T follicular helper cell (primary cell): ENCODE measurements at places on chromosomes 5 and 9.

DNA sequence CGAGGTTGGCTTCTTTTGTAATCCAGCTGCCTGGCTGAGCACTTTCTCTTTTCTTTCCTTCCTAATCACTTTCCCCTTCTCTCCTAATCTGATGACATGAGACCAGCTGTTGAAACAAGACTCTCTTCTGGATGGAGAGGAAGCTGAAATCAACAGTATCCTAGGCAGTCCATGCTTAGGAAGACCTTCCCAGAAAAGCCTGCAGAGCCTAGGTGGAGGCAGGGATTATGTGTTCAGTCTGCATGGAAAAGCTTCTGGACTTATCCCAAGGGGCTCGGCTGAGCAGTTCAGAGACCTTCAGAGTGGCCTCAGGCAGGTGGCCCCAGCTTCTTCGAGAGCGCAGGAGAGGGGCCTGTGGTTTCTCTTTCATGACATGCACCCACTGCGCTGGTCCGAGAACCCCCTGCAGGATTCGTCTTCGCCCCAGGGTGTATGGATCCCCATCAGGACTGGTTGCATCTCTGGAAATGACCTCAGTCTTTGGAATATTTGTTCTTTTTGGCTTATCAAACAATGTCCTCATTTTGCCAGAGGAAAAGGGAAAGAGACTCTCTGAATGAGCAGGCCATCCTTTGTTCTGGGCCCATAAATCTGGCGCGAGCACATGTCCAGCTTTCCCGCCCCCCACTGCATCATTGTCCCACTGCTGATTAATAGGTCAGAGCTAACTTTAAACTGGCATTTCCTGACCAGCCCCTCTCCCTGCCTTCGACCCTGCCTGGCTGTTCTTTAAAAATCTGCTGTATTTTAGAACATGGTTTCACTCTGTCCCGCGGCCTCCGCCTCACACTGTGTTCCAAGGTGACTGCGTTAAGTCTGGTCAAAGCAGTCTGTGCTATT lies 177.9 kb upstream of the KLF4 start:
- DNase-seq, result no peak

- DNase-seq, result no peak
These were observed 15.9 kb downstream of the TAL2 start for GRCh38 chr9:105678163-105678562.

DNA sequence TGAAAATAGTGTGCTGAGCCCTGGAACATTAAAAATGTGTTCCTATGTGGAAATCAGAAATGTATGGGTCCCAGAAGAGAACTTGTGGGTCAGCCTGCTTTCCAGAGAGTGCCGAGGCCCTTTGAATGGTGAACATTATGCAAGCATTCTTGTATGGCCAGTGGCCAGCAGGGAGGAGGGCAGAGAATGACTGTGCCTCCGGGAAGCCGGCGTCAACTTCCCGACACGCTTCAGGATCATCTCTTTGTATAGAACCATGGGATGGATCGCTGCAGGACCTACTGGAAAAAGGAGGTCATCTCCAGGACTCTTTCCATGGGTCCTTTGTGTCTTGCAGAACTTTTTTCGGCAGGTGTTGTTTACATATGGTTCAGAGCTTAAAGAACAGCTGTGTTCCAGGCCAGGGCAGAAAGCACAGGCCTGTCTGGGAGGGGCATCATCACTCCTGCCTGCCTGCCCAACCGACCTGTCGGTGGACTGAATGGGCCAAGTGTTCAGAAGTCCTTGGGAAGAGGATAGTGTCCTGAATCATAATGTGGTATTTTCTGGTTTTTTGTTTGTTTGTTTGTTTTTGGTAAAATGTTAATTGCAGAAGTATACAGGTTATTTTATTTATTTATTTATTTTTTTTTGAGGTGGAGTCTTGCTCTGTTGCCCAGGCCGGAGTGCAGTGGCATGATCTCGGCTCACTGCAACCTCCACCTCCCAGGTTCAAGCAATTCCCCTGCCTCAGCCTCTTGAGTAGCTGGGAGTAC lies 9.0 kb downstream of the PRRC2B start:
- no peak for DNase-seq

DNA sequence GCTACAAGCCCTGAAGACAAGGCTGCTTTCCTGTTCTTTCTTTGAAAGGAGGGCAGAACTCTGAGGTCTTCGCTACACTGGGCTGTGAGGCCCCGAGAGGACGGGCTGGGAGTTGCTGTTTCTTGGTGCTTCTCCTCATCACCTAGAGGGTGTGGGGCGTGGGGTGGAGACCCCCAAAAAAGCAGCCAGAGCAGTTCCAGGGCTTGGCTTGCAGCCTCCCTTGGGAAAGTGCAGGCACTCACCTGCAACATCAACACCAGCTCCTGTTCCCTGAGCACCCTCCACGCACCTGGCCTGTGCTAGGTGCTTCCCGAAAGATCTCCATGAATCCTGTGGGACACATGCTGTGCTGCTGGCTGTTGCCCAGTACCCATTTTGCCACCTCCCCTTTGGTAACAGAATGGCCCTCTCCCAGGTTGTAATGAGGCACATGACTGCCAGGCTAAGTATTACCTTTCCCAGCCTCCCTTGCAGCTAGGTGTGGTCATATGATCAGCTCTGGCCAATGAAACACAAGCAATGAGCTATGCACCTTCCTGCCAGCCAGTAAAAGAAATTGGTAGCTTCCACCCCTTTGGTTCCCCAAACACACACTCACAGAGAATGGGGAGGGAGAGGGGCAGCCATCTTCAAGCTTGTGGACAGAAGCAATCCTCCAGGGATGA lies 146.0 kb downstream of the C9orf50 start:
- DNase-seq, result no peak

DNA sequence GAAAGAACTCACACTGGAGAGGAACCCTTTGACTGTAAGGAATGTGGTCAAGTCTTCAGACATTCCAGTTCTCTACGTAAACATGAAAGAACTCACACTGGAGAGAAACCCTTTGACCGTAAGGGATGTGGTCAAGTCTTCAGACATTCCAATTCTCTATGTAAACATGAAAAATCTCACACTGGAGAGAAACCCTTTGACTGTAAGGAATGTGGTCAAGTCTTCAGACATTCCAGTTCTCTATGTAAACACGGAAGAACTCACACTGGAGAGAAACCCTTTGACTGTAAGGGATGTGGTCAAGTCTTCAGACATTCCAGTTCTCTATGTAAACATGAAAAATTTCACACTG lies 32.6 kb downstream of the MAPK9 start:
- no peak for DNase-seq

DNA sequence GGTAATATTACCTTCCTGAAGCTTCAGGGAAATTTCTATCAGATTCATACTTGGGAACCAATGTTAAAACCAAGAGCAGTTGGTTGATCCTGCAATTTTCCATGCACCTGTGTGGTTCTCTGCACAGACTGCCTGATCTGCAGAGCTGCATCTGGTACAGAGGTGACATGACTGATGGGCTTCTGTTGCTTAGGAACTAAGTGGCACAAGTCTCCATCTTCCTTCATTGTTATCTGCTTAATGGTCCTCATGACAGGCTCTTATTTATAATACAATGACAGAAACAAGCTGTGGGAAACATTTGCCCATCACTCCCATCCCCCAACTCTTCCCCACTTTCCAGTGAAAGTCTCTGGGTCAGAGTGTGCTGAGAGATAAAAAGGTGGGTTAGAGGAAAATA lies 799.1 kb downstream of the TAF11L14 start:
- no peak for DNase-seq

DNA sequence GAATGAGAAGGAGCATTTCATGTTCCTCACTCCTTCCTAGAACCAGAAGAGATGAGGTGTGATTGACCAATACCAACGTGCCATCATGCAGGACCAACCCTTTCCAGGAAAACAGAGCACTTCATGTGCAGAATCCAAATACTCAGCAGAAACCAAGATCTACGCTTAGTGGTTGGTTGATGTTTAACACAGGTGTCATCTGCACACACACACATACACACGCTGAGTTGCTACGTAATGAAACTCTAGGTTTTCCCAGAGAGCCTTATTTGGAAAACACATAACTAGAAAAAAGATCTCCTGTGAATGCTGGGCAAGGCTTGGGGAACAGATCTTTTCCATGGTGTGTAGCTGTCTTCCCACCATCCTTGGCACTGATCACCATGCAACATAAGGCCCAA lies 21.1 kb upstream of the ZNF622 start:
- DNase-seq, result no peak

GRCh38 chr5:67305401-67305800 lies 108.8 kb upstream of the CD180 start:
- no peak for DNase-seq

GRCh38 chr9:122091682-122092592 lies 1.2 kb downstream of the TTLL11 start:
- DNase-seq, result no peak

- no peak for DNase-seq
These were observed 86.0 kb downstream of the TARS1 start for GRCh38 chr5:33526755-33527154.

GRCh38 chr5:93336330-93337110 lies 244.5 kb downstream of the NR2F1-AS1 start:
- no peak for DNase-seq

GRCh38 chr9:97740848-97741821 lies 44.0 kb upstream of the XPA start:
- DNase-seq, result no peak

DNA sequence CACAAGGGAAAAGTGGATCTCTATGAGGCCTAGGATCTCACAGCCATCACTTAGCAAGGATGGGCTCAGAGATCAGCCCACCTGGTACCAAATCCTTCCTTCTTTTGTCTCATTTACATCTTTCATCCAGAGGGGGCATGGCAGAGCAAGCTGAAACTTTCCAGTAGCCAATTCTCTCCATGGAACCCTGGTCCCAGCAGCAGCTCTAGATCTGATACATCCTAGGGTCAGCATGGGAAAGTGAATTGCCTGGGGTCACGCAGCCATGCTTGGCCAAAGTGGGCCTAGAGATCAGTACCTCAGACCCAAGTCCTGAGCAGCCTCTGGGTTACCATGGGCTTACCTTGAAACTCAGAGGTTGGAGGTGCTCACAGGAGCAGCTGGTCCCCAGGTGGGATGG lies 170.5 kb downstream of the GABBR2 start:
- no peak for DNase-seq

- no peak for DNase-seq
These were observed 68.8 kb upstream of the PPP2R2B start for GRCh38 chr5:146947181-146947941.

- no peak for DNase-seq
These were observed 161.2 kb downstream of the FGF18 start for GRCh38 chr5:171580502-171581265.

DNA sequence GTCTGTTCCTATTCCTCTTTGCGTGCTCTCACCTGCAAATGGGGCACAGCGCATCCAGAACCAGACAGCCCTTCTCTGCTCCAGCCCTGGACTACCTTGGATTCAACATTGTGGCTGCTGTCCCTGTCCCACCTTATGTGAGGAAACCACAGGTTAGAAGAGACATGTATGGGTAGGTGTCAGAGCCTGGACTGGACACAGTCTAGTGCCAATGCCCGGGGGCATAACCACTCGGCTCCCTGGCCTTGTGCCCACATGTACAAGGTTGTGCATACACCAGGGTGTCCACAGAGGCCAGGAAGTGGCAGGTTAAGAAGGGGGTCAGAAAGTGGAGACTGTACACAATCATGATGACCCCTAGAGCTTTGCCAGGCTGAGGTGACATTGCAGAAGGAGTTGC lies 22.1 kb upstream of the BRD3 start:
- DNase-seq, result no peak

- DNase-seq, result no peak
These were observed 49.4 kb upstream of the DNAH5 start for GRCh38 chr5:13993926-13994325.

- DNase-seq, result no peak
These were observed 456.2 kb downstream of the RASEF start for GRCh38 chr9:82606492-82607382.

- no peak for DNase-seq
These were observed 12.3 kb downstream of the MARCHF6 start for GRCh38 chr5:10365782-10366181.

GRCh38 chr5:140973550-140973949 lies 7.3 kb downstream of the PCDHAC2 start:
- DNase-seq, result no peak

- no peak for DNase-seq
These were observed 542.1 kb downstream of the IRX1 start for GRCh38 chr5:4137781-4138180.

DNA sequence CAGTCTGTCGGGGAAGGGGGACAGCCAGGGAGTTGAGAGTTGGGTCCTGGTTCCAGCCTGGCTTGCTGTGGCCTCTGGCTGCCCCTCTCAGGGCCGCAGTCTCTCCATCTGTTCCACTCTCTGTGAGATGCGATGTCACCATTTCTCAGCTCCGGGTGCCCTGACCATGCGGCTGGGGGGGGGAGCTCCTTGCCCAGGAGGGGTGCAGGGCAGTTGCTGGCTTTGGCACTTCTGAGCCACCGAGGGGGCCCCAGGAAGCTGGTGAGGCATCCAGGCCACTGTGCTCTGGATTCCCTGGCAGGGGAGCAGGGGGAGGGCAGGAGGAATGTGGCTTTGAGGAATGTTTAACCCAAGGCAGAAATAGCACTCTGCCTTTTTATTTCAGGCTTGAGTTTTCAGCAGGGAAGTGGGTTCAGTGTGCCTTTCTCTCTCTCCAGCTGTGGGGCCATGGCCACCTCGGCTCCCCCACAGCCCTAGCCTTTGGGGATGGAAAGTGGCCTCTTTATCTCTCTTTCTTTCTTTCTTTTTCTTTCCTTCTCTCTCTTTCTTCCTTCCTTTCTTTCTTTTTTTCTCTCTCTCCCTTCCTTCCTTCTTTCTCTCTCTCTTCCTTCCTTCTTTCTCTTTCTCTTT lies 11.0 kb downstream of the NCS1 start:
- DNase-seq, result no peak

- DNase-seq, result no peak
These were observed 6.9 kb upstream of the OLFM1 start for GRCh38 chr9:135080286-135081263.

DNA sequence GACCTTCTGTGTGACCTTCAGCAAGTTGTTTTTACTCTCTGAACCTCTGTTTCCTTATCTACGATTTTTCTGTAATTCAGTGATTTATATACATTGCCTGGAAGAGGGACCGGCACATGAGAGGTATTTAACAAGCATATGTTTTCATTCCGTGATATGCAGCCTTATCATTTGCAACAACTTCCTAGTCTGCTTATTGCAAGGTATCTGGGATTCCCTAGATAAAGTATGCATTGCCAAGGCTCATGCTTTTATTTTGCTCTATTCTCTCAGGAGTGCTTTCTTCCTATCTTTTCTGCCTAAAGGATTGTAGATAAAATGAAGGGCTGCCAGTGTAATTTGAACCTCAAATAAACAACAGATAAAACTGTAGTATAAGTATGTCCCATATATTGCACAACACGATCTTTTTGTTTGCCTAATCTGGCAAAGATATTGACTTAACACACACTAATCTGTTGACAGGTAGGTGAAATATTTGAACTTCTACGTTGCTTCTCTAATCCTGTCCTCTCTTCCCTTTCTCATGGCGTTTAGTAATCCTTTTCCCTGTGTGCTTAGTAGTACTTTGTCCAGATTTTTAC lies 377.2 kb upstream of the TNC start:
- no peak for DNase-seq

- no peak for DNase-seq
These were observed 513.0 kb upstream of the ADAMTS16 start for GRCh38 chr5:4627131-4627530.
